NCI-H446 (cell line): ENCODE measurements at places on chromosomes 5 and 9.

GRCh38 chr5:72537166-72537565 is 30.0 kb upstream of the ZNF366 start:
- no peak for DNase-seq

GRCh38 chr5:173016598-173017046 is 33.1 kb downstream of the ATP6V0E1 start:
- DNase-seq: no peak

DNA sequence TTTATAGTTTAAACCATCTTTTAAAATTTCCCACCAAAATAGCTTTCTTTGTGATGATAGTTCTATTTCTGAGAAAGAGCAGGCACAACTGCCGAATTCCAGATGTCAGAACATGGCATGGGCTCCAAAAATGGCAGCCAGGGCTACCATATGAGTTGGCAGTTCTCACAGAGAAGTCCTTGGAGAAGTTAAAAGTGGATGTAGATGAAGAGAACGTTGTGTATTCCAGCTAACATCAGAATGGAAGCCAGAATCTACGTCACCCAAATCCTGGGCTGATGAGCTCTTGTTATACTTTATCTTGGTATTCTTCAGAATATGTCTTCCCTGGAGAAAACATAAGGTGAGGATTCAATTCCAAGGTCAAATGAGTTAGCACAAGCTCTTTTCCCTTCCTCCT is 66.9 kb upstream of the BASP1 start:
- no peak for DNase-seq

DNA sequence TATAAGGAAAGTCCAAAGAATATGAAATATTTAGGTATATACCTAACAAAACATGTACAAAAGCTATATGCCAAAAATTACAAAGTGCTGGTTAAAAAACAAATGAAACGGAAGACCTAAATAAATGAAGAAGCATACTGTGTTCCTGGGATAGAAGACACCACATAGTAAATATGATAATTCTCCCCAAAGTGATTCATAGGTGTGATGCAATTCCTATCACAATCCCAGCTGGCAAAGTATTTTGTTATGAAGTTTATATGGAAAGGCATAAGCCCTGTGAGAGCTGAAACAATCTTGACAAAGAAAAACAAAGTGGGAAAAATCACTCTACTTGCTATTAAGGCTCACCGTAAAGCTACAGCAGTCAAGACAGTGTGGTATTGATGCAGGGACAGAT is 2.6 kb upstream of the SMIM23 start:
- no peak for DNase-seq

- DNase-seq: no peak
Observed at GRCh38 chr5:95925939-95926338, 35.7 kb downstream of the ELL2 start.

DNA sequence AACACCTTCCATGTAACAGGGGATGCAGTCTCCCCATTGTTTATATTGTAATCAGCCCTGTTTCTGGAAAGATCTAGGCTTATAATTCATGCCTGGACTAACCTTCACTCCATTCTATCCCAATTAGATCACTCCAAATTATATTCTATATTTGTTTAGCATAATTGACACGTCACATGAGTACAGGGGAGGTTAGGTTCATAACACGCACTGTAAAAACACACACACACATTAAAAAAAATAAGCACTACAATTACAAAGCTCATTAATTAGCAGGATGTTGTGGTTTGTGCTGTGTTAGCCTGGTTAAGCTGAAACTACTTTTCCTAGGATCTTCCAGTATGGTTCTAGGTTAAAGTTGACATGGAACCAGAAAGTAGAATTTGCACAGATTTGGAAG is 126.0 kb downstream of the MLLT3 start:
- no peak for DNase-seq

GRCh38 chr9:14957109-14957508 is 46.9 kb upstream of the FREM1 start:
- no peak for DNase-seq

- DNase-seq: peak; percentile 52
Observed at GRCh38 chr5:102713682-102714231, 41.3 kb upstream of the PAM start.

GRCh38 chr9:122218071-122218934 is 10.5 kb downstream of the LHX6 start:
- DNase-seq: no peak
